ENCODE measurements at places on chromosomes 6 and 20.

DNA sequence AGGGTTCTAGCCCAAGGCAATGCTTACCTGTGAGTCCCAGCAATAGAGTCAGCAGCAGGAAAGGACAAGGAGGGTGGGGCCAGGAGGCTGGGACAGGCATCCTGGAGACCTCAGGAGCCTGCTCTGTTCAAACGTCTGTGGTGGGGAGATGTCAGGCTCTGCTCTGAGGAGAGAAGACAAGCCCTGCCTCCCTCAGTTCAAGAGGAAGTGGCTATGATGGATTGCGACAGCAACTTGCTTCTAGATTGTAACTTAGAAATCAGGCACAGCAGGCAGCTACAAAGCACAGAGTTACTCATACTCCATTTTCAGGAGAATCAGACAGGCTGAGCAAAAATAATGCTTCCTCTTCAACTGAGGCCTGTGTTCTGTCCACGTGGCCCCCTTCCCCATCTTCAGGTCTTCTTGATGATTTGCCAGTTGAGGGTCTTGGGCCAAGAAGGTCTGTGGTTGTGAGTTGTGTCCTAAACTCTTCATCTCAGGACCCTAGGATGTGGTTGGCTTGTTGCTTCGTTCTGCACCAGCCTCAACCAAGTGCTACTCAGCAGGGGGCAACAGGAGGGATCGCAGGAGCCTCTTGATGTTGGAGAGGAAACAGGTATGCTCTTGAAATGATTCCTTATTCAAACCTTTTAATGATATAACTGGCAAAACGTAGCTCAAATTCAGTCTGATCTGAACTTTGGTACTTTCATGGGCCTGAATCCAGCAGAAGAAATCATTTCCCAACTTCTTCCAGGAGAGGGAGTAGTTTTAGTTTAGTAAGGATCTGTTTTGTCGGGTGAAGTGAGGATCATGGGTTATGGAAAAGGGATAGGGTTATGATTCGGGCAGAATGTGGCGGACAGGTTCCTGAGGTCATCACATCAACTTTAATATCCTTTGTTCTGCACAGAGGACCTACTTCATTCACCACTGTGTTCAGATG, 31.0 kb downstream of the SIRPB1 start:
- no peak for DNase-seq

GRCh38 chr6:37974381-37974780, 154.9 kb downstream of the ZFAND3 start:
- DNase-seq, result no peak

DNA sequence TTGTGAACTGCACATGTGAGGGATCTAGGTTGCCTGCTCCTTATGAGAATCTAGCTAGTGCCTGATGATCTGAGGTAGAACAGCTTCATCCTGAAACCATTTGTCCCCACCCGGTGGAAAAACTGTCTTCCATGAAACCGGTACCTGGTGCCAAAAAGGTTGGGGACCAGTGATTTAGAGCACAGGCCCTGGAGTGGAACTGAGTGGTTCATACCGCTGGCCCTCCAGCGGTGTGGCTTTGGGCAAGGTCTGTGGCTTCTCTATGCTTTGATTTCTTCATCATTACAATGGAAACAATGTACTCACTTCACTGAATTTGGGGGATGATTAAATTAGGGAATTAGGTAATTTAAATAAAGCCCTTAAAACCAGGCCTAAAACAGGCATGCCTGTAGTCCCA, 36.3 kb downstream of the CD164 start:
- DNase-seq, result no peak

GRCh38 chr6:26306232-26306631, 58.8 kb upstream of the BTN3A2 start:
- DNase-seq, result no peak

DNA sequence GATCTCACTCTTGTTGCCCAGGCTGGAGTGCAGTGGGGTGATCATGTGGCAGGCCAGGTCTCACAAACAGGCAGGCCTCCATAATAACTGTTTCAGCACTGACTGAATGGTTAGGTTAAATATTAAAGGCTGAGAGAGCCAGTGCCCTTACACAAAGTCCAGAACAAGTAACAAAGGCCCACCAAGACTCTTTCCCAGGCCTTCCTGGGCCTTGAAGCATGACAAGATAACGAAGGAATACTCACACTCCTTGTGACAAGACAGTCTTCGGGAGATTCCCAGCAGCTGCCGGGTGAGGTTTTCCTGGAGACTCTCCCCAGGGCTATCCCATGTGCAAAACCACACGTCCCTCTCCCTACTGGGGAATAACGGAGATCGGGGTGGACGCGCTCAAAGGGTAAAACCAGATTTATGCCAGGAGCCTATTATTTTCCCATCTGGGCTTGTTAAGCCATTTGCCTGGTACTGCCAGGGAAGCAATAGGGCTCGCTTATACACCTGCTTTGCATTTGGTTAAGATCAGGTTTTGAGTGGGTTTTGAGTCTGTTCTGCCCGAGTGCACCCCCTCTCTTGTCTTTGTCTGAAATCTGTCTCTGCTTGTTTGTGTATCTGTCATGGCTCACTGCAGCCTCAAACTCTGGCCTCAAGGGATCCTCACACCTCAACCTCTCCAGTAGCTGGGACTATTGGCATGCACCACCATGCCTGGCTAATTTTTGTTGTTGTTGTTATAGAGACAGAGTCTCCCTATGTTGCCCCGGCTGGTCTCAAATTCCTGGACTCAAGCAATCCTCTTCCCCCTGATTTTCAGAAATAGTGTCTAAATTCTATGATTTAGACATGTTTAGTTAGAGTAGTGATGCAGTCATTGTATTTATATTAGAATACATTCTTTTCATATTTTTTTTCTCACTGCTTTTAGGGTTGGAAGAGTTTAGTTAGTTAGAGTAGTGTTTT, 1.4 kb upstream of the ENPP3 start:
- DNase-seq, result no peak

GRCh38 chr6:145147981-145148749, 587.2 kb downstream of the EPM2A start:
- no peak for DNase-seq

- no peak for DNase-seq
Observed at GRCh38 chr20:2385496-2385895, 4.8 kb downstream of the TGM6 start.

DNA sequence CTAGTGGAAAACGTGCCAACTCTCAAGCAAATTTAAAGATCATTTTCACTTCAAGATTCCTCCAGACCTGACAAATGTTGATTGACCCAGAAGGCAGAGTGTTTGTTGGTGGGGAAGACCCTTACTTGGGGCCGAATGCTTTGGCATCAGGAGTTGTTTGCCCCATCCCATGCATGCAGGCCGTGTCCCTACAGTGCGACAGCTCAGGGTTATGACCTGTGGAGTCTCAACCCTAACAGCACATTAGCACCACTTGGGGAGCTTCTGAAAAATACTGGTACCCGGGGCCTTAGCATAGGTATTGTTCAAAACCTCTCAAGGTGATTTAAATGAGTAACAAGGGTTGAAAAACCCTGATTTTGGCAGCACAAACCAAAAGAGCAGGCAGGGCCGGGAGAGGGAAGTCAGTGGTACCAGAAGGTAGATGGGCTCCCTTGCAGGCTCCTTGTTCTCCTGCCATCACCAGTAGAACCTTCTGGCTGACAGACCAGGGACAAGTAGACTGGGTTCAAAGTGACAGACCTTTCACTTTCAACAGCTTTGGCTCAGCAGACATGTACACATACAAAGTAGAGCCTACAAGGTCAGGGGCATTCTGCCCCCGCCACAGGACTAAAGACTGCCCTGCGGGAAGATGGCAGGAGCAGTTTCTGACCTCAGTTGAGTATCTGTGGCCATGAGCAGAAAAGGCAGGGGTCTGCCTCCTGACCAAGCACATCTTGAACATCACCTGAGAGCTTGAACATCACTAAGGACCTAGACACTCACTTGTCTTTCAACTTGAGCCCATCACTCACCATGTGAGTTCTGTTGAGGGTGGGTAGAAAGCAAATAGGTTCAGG, 39.6 kb downstream of the PLCG1 start:
- no peak for DNase-seq

DNA sequence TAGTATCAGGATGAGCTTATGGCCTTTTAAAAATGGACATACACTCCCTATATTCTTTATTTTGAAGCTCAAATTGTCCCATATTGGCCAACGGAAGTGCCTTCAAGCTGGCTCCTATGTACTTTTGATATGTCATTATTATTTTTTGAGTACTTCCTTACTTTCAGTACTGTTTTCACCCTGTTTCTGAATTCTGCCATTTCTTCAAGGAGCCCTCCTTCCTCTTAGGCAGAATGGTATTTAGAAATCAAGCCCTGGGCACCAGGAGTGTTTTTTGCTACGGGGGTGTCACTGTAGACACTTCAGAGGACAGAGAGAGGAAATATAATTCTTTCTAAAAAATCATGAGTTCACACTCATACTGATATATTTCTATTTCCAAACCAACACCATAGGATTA, 5.5 kb upstream of the MYLK4 start:
- no peak for DNase-seq

DNA sequence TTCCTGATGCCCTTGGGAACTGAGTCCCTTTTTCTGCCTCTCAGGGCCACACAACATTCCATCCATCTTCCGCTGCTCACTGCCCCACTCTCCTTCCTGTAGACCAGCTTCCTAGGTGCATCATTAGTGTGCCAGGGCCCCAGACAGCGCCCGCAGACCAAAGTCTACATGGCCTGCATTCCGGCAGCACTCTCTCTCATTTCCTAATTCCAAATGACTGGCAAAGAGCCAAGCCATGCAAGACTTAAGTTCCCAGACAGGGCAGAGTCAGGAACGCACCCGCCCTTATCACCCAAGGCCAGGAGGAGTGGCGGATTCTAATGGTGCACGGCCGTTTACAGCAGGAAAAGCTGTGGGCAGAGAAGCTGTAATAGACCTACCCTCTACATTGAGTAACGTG, 159.8 kb upstream of the ARID1B start:
- no peak for DNase-seq

- DNase-seq, result no peak
Observed at GRCh38 chr6:71481801-71482200, 193.2 kb downstream of the OGFRL1 start.

DNA sequence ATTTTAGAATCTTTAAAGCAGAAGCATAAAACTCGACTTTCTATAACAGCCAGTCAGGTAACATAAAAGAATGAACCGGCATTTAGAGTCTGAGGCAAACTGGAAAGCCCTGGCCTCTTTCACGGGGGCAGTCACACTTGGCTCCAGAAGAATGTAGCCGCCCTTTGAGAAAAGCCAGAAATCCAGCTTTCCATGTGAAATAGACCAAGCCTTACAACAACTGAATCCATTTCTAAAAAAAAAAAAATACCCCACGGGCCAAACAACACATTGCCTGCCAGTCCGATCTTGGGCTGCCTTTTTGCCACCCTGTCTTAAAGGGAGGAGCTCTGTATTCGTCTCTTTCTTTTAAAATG, 252.9 kb upstream of the TAB2 start:
- no peak for DNase-seq

GRCh38 chr6:125797886-125798444, 7.2 kb downstream of the NCOA7 start:
- DNase-seq, result no peak

DNA sequence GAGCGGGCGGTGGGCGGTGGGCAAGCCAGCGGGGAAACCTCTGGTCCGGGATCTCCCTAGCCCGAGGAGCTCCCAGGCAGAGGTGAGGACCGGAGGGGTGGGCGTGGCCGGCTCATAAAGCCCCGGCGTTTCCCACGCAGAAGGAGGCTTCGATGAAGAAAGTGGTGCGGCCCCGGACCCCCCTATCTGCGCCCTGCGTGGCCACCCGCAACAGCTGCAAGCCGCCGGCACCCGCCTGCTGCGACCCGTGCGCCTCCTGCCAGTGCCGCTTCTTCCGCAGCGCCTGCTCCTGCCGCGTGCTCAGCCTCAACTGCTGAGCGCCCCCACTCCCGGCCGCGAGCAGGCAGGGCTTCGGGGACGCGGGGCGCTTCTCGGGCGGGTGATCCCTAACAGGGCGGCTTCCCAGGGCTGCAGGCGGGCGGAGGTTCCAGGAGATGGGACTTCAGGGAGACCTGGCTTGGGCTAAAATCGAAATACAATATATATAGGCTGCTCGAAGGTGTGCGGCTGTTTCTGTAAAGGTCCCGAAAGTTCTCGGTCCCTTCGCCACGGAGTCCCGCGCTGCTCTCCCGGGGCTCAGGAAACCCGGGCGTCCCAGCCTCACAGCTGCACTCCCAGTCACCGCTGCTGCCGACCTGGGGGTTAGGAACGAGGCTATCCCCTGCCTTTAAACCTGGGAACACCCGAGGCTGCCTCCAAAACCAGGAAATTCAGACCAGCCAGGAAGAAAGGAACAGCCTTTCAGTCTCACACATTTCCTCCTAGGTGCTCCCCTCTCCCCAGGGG, 27.8 kb downstream of the ASIP start:
- no peak for DNase-seq

- no peak for DNase-seq
Observed at GRCh38 chr20:43549416-43550065, 9.3 kb upstream of the SGK2 start.

- DNase-seq, result no peak
Observed at GRCh38 chr6:140806431-140806830, 1326.3 kb upstream of the GJE1 start.

DNA sequence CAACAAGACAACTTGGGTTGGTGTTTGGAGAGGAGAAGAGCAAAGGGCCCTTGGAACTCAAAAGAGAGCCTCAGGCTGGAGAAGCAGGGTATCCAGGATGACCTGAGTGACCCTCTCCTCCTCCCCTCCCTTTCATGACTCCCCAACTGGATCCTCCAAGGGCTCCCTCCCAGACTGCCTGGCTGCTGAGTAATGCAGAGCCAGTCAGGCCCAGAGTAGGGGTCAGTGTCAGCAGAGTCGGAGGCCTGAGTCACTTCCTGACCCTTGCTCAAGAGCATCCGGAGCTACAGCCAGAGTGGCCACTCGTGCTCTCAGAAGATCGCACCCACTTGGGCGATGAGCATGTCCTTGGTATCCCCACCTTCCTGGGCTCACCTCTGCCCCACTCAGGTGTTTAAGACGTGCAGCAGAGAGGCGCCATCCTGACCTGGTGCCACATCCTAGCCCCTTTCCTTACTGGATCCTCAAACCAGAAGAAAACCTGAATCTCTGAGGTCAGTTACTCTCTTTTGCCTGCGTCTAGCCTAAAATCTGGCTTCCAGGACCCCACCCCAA, 2.8 kb upstream of the MAPK13 start:
- no peak for DNase-seq

DNA sequence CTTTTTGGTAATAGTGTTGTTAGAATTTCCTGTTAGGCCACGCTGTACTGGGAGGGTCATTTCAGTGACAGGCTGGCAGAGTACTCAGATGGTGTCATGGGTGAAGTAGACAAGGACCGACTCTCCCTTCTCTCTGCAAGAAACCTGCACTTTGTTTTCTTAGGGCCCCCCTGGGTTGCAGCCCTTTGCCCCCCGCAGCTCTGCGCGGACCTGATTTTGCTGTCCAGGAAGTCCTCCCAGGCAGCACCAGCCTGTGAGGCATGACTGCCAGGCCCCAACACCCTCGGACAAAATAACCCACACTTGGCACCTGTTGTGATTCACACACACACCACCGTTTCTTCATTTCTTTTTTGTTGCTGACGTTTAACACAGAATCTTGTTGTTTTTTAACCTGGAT, 21.8 kb upstream of the CLDN20 start:
- DNase-seq, result no peak

DNA sequence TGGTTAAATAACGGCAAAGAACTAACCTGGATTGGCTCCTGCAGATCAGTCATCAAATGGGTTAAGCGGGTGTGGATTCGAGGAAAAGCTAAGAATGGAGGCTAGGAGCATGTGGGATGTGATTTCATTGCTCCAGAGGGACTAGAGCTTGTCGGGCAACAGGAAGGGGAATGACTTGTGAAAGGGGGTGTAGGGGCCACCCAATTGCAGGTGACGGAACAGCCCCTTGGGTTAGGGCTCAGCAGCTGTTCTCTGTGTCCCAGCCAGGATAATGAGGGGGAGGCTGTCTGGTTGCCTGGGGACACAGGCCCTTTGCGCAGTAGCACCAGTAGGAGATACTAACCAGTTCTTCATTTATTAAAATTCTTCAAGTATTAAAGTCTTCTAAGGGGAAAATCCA, 25.0 kb upstream of the MRPS18A start:
- DNase-seq, result no peak
